ENCODE measurements at places on chromosomes 2 and 18. TPM values are rescaled to one million over a fixed set of nuclear protein-coding genes. Genes with fewer than 3 reads are reported as not detected.

MYO5B gene
- total RNA-seq: 0.38 TPM

- DNase-seq: no peak
Measured at GRCh38 chr2:233802132-233802815, 24.1 kb downstream of the MROH2A start.

GRCh38 chr2:207394812-207395534 is 134.8 kb upstream of the CREB1 start:
- DNase-seq: no peak

GRCh38 chr2:120520929-120521912 is 175.3 kb downstream of the INHBB start:
- no peak for DNase-seq

DNA sequence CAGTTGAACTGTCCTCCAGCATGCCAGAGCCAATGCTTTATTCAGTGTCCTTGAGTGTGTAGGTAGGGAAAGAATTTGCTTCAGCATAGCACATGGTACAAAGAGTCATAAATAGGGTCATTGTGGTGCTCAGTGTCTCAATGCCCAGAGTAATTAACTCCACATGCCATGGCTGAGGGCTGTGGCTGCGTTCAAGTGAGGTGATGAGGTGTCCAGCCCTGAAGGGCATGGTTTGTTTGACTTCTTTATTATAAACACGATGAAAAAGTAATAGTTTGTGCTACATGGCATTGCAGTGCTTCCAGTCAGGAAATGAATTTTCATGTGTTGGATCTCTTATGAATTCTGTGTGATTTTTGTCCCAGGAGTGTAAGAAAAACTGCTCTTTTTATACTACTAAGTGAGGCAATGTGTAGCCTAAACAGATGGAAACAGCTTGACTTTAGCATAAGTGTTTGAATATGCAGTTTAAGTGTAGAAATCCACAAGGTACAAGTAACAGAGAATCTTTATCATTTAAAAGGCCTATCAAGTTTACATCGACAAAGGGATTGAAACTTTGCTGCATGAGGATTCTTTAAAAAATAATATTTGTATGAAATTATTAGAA is 507.9 kb upstream of the CDH2 start:
- no peak for DNase-seq

- DNase-seq: no peak
Measured at GRCh38 chr2:221833966-221834365, 261.9 kb upstream of the EPHA4 start.

- DNase-seq: no peak
Measured at GRCh38 chr2:215528555-215528954, 92.7 kb upstream of the FN1 start.

SERPINB4 gene
- not detected for total RNA-seq

DNA sequence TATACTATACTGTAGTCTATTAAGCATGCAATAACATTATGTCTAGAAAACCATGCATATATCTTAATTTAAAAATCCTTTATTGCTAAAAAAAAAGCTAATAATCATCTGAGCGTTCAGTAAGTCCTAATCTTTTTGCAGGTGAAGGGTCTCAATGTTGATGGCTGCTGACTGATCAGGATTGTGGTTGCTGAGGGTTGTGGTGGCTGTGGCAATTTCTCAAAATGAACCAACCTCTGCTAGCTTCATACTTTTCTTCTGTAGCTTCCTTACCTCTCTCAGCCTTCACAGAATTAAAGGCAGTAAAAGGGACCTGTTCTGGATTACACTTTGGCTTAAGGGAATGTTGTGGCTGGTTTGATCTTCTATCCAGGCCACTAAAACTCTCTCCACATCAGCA is 235.8 kb downstream of the NBAS start:
- no peak for DNase-seq

SKA1 gene
- 0.65 TPM for total RNA-seq

DNA sequence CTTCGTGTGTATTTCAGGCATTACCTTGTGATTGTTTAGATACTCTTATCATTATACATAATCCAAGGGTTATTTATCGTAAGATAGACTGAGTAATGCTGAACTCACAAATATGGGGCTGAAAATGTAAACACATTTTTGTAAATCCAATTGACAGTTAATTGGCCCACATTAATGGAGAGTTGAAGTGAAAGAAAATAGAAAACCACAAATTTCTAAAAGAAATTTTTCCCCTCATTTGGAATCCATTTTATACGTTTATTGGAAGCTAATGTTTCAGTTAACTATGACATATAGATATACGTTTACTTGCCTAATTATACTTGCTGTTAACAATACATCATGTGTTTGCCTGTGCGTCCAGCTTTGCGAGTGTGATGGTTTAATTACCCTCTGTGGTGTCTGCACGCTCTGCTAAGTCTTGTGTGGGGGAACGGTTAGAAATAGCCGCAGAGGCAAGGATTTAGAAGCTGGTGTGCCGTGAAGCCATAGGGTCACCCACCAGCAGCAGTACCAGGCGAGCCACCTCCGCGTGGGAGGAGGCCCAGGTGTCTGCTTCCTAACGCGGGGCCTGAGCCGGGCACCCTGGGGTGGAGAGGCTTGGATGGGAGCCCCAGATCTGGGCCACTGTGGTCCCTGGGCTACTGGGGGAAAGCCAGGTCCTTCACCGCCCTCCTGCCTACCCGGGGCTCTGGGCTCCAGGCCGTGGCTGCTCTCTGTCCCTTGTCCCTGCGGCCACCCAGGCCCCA is 38.0 kb downstream of the TSHZ1 start:
- DNase-seq: peak; percentile 40

- DNase-seq: no peak
Measured at GRCh38 chr2:103660947-103661346, 899.1 kb downstream of the TMEM182 start.

- DNase-seq: no peak
Measured at GRCh38 chr18:59535055-59535454, 162.2 kb downstream of the CCBE1 start.

SPDYA gene
- total RNA-seq: 0.24 TPM

DNA sequence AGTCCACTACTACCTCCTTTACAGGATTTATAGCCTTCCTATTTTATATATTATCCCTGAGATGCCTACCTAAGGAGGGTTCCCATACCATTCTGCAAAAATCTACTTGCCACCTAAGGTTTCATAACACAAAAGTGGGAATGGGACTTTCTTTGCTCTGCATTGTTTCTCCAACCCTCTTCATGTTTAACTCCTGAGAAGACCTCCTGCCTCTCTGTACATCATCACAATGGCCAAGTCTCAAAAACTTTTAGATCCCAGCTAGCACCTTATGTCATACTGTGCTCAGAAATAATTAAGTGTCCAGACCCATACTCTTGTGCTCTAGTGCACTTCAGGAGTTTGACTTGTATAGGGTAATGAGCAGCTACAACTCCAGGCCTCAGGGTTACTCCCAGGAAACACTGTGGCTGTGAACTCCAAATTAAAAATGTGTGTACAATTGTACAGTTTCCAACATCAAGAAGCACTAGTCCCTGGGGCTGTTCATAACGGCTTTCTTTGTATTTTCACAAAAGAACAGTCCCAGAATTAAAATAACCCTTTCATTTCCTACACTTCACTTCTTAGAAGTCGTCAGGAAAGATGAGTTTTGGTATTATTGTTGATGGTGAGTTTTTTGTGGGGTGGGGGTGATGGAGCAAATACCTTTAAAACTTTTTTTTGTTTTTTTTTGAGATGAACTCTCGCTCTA is 39.4 kb downstream of the METAP1D start:
- DNase-seq: no peak

DNA sequence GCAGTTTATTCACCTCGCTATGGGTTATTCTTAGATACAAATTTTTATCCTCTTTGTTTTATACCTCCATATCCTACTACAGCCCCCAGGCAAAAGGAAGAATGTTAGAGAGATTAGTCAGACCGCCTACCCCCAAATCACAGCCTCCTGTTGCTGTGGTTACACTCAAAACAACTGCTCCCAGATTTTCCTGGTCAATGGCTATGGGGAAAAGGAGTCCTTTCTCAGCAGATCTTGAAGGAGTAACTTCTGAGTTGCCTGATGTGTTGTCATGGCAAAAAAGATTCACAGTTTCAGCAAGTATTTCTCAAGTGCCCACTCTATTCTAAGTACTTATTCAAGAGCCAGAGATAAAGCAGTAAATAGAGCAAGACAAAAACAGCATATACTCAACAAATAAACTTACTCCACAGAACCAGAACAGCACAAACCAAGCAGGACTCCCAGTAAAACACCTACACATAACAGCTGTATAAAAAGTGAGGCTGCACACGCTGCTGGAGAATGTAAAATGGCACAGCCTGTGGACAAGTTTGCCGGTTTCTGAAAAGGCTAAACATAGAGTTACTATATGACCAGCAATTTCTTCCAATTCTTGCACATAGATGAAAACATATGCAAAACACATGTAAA is 104.8 kb downstream of the NOL10 start:
- no peak for DNase-seq

DNA sequence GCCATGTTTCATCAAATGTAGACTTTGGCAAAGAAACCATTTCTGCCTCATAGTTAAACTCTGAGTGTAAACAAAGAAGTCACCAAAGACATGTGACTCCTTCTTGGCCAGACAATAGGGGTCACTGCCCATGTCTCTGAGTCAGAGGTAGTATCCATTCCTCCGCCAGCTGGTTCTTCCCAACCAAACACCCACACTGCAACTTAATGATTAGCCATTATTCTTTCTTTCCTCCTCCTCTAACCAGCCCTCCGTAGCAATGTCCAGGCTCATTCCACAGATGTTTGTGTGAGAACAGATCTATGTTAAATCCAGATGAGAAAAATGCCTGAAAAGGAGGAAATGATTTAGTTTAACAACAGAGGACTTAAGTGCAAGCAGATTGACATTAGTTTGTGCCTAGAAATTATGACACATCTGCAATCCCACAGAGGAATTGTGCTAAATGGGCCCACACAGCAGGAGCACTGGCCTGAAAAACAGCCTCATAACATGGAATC is 127.9 kb upstream of the SH3BP4 start:
- DNase-seq: no peak
